ENCODE measurements at places on chromosomes 4 and X. TPM values are rescaled to one million over a fixed set of nuclear protein-coding genes. Genes with fewer than 3 reads are reported as not detected.

GRCh38 chrX:8988446-8988845 is 45.5 kb downstream of the FAM9B start:
- DNase-seq = peak; percentile 57

- DNase-seq = no peak
Measured at GRCh38 chr4:111037591-111038360, 414.9 kb upstream of the PITX2 start.

- peak; percentile 33 for DNase-seq
Measured at GRCh38 chrX:102835504-102836146, 101.4 kb upstream of the RAB40AL start.

DNA sequence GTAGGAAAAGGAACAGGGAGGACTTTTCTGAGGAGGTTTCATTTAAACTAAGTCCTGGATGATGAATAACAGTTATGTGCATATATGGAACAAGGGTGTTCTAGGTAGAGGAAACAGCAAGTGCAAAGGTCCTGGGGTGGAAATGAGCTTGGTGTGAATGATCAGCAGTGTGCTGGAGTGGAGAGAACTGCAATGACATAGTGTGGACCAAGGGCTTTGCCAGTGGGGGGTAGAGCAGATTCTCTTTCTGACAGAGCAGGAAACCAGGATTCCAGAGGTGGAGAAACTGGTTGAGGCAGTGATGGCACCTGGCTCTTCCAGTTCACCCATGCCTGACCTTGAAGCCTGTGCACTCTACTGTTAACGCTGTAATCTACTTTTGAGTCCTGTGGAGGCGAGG is 1.7 kb downstream of the PPP1R3F start:
- no peak for DNase-seq

- no peak for DNase-seq
Measured at GRCh38 chrX:17560385-17560784, 176.9 kb upstream of the SCML1 start.

- DNase-seq = no peak
Measured at GRCh38 chrX:14508025-14508690, 21.2 kb upstream of the GLRA2 start.

- DNase-seq = no peak
Measured at GRCh38 chr4:173169178-173169427, 492 bp downstream of the GALNT7 start.

GRCh38 chr4:172631832-172632231 is 536.8 kb upstream of the GALNT7 start:
- no peak for DNase-seq

DNA sequence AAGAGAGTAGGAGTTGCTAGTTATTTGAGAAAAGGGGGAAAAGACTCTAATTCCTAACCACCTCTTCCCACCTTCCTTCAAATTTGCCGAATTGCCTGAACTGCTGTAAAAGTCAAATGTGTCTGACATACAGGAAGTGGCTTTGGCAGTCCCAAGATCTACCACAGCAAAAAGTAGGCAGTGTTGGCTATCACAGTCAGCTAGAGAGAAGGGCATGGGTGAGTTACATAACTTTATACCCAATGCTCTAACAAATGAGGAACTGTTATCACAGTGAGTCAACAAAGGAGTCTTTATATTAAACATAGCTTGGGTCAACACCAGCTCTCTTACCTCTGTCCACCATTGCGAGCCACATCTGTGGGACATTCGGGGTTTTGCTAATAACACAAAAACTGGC is 2.4 kb upstream of the MBNL3 start:
- DNase-seq = no peak

GRCh38 chr4:147117431-147117830 is 171.8 kb upstream of the TTC29 start:
- no peak for DNase-seq

- no peak for DNase-seq
Measured at GRCh38 chr4:88967883-88968331, 89.1 kb downstream of the FAM13A start.

- DNase-seq = peak; percentile 73
Measured at GRCh38 chr4:73599182-73599581, 21.1 kb downstream of the RASSF6 start.

GRCh38 chr4:185204238-185204910 is 574 bp upstream of the CFAP97 start:
- peak; percentile 21 for DNase-seq

- DNase-seq = peak; percentile 74
Measured at GRCh38 chr4:149264093-149264733, 551.4 kb downstream of the IQCM start.

DNA sequence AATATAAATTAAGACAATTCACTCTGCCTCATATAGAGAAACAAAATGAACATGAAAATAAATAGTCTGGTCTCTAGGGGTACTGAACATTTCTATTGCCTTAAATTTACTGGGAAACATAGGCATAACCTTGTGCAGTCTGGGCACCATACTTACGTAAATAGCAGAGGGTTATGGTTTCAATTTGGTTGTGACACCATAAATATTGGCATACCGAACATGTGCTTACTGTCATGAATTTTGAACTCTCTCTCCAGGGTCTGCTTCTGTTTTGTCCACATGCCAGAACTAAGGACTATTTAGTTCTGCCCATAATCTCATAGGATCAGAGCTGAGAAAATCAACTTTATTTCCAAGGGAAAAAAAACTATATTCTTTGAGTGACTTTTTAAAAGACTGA is 17.6 kb downstream of the PDGFC start:
- DNase-seq = no peak

DNA sequence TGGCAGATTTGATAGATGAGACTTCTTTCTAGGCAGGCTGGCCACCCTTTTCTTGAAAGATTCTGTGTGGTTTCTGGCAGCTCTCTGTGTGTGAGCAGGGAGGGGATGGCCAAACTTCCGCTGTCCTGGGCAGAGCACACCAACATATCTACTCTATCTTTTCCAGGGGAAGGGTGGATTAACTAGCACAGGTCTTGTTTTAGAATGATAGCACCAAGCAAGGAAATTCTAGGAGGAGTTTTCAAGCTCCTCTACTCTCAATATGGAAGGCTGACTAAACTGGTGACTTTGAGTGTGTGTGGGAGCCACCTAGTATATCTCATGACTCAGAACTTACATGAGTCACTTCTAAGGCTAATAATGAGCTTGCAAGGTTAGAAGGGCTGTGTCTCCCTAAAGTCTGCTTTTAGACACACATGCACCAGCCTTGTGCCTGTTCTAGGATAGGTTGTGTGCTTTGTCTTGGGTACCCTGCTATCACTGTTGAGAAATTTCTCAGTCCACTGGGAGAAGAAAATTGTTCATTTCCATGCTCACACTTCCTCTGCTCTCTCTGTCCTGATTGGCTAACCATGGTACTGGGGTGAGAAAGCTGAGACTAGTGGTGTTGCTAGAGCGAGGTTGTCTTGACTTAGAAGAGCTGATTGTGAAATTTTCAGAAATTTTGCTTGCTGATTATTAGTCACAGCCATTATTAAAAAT is 72.9 kb downstream of the YIPF6 start:
- peak; percentile 80 for DNase-seq

DNA sequence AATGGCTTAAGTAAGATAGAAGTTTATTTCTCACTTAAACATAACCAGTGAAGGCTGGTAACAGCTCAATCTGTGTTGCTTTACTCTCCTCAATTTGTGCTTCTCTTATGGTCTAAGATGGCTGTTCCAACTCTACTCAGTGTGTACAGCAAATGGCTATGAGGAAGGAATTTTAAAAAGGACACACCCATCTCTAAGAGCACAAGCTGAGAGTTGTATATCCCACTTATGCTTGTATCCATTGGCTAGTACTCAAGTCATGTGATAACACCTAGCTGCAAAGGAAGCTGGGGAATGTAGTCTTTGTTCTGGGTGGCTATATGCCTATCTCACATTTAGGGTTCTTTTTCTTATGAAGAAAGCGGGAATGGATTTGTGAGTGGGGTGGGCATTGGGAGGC is 63.3 kb downstream of the GPAT3 start:
- DNase-seq = peak; percentile 59

- DNase-seq = no peak
Measured at GRCh38 chr4:8289151-8289750, 19.7 kb downstream of the HTRA3 start.

- DNase-seq = no peak
Measured at GRCh38 chrX:54894159-54894558, 26.5 kb upstream of the TRO start.

- peak; percentile 16 for DNase-seq
Measured at GRCh38 chrX:129957241-129958082, 25.0 kb upstream of the BCORL1 start.

GRCh38 chr4:24858550-24858949 is 54.3 kb downstream of the CCDC149 start:
- no peak for DNase-seq

The DCX gene
- polyA plus RNA-seq = not detected

The DRP2 gene
- polyA plus RNA-seq = 7.9 TPM

The NEUROG2 gene
- not detected for polyA plus RNA-seq

The CPE gene
- 11.8 TPM for polyA plus RNA-seq

The SGMS2 gene
- polyA plus RNA-seq = 13.4 TPM

The ARSD gene
- 5.2 TPM for polyA plus RNA-seq

The KIAA1210 gene
- not detected for polyA plus RNA-seq

The CAPN6 gene
- polyA plus RNA-seq = not detected

The PRSS12 gene
- polyA plus RNA-seq = 71.5 TPM

The GUCY1B1 gene
- polyA plus RNA-seq = 2.6 TPM

The KLHL5 gene
- polyA plus RNA-seq = 45.4 TPM

The FREM3 gene
- not detected for polyA plus RNA-seq
